ENCODE measurements at places on chromosomes 1 and 21.
A peak's percentile ranks its signal among the peaks of the same experiment; 100 is the strongest.

DNA sequence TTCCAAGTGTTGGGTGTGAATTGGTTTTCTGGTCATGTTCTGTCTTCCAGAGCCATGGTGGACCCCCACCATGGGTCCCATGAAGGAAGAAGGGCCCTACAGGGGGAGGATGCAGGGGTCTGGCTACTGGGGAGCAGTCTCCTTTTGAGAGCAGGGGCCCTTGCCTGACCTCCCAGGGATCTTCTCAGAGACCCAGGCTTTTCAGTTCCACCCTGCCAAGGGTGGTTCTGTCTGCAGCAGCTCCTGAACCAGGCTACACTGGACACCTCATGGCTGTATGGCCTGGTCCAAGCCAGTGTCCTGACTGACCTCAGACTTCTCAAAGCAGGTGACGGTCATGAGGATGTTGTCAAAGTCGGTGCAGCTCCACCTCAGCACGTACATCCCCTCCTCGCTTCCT is 109.0 kb downstream of the JAK1 start:
- no peak for DNase-seq

- DNase-seq = no peak
Measured at GRCh38 chr1:115052454-115053083, 22.9 kb downstream of the TSHB start.

GRCh38 chr1:57192222-57192621 is 226.4 kb upstream of the C8B start:
- DNase-seq = no peak

GRCh38 chr1:57882934-57883641 is 459.2 kb upstream of the DAB1 start:
- DNase-seq = no peak

DNA sequence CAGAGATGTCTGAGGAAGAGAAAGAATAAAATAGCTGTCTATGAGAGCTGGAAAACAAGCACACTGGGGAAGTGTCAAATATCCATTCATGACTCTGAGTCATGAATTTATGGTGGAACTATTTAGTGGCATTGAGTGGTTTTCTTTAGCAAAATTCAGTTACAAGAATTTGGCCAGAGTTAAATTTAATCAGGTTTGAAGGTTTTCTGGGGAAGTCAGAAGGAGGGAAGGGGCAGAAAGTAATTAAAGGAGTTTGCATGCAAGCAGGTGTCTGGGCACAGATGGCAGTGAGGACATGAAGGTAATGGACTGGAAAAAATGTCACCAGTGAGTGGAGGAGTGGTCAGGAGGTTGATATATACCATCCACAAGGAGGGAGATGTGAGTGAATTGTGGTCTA is 121.9 kb upstream of the IVNS1ABP start:
- no peak for DNase-seq

GRCh38 chr1:10951961-10952360 is 60.5 kb upstream of the TARDBP start:
- DNase-seq = no peak

DNA sequence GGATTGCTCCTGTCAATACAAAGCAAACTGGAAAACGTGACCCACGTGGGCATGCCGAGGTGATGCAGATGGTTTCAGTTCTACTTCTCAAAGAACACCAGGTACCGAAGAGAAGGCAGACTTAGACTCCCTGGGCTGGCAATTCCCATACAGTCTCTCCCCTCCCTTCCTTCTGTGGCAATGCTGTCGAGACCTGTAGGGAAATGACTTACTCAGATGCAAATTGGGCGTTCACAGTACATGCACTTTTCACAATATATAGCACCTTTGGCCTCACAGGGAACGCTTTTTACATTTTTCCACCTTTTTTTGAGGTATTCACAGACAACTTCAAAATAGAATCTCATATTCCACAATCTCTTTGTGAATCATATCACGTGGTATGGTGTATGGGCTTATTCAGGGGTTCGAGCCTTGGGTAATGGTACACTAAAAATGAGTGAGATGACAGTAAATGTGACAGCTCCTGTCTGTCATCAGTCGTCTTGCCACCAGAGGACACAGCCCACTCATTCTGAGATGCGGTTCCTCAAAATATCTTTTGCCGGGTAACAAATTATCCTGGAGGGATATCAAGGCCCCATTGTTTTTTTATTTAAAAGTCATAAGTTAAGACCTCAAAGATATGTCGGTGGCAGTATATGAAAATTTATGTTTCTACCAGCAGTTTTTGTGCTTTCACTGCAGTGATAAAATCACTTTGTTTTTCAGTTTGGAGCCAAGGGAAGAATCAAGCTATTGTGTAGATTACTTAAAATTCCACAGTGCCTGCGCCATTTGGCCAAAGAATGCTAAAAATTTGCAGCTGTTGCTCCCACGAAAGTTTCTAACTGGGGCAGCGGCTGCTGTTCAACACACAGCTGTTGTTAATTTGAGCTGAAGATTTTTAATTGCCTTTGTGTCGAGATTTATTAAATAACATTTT is 168.4 kb downstream of the ZZZ3 start:
- DNase-seq = peak; percentile 76

DNA sequence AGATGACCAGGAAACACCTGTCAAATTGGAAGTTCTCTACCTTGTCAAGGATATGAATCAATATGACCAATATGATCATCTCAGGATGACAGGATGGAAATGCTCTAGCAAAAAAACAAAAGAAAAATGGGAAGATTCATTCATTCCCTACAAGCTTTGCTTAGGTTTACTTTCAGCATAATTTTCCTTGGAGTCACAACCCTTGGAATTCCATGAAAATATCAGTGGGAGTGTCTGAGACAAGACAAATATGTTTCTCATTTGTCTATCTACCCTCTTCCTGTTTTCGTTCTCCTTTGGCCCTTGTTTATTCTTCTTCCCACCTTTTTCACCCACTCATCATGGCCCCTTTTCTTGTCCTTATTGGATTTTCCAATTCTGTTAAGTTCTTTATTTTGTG is 50.6 kb downstream of the COLGALT2 start:
- DNase-seq = no peak

DNA sequence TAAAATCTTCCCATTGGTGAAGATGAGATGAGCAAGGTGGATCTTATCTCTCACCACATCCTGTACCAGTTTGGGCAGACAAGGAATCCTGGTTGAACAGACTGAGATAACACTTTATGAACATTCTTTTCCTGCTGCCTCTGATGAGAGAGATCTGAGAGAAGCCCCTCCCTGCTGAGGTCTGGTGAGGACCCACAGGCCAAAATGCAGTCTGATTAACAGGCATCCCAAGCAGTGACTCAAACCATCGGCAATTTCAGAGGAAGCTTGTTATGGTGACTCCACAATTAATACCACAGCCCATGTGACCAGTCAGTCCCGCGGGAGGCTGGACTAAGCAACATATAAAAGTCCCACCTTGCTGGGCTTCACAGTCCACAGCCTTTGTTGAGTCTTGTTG is at the start of gene PRR9:
Gene PRR9 (plus strand): TSS at position 373 of the 400 bp plus-strand sequence. CDS start 561 bp downstream, outside the sequence.
- no peak for DNase-seq

GRCh38 chr1:167126811-167127210 is 32.9 kb downstream of the STYXL2 start:
- no peak for DNase-seq

GRCh38 chr1:115255154-115255553 is 82.9 kb downstream of the NGF start:
- DNase-seq = no peak

- no peak for DNase-seq
Measured at GRCh38 chr1:62318756-62319544, at the start of gene KANK4. KANK4 (minus strand) TSS chr1:62319434; CDS start chr1:62281564, 37,870 bp downstream.

GRCh38 chr1:41341772-41342562 is 19.3 kb upstream of the FOXO6 start:
- DNase-seq = no peak

GRCh38 chr1:199858171-199858570 is 169.3 kb upstream of the NR5A2 start:
- no peak for DNase-seq

DNA sequence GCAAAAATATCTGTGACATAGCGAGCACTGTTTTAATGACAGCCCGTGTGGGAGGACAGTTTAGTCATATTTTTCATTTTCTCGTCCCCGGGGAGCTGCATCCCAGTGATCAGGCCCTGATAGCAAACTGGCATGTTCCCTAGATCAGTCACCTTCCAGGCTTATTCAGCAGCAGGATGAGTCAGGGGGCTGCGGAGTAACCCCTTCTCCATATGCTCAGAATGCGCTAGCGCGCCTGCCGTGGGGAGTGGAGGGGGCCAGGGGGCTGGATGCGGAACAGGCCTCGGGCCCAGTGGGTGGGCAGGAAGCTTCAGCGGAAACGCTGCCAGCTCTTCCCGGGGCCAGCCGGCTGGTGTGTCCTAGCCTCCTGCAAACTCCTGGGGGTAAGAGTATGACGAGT is 94.0 kb downstream of the KCND3 start:
- DNase-seq = no peak

GRCh38 chr1:245939756-245940345 is 567.2 kb downstream of the SMYD3 start:
- DNase-seq = no peak

DNA sequence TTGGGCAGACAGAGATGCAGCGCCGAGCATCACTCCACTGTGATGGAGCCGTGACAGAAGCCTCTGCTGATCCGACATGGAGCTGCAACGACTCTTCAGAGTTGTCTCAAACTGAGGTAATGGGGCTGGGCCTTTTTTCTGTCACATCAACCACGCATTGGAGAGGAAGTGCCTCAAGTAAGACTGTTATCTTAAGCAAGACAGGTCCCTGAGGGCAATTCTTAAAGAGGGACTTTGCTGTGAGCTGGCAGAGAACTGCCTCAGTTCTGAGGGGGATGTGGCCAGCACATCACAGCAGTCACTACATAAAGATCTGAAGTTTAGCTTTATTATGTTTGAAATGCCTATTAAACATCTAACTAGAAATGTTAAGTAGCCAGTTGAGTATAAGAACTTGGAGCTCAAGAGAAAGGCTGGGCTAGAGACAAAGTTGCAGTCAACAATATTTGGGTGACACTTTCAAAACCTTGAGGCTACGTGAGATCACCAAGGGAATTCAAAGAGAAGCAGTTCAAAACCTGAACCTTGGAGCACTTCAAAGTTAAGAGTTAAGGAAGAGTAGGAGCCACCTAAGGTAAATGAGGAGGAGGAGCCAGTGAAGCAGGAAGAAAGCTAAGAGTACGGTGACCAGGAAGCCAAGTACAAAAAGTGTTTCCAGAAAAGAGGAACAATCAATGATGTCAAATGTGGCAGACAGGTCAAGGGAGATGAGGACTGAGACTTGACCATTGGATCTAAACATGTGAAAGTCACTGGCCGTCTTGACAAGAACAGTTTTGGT is 54.2 kb upstream of the BCL9 start:
- no peak for DNase-seq

DNA sequence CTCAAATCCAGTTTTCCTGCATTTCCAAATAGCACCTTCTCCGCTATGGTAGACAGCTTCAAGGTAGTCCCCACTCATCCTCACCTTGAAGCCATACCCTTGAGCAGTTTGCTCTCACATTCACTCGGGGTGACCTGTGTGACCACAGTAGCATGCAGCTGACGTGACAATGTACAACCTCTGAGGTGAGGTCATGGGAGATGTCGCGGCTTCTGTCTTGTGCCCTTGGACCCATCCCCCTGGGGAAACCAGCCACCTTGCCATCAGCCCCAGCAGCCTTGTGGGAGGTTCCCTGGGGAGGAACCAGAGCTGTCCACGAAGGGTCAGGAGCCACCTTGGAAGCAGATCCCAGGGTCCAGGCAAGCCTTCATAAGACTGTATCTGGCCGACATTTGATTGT is 38.3 kb upstream of the DUSP10 start:
- no peak for DNase-seq

DNA sequence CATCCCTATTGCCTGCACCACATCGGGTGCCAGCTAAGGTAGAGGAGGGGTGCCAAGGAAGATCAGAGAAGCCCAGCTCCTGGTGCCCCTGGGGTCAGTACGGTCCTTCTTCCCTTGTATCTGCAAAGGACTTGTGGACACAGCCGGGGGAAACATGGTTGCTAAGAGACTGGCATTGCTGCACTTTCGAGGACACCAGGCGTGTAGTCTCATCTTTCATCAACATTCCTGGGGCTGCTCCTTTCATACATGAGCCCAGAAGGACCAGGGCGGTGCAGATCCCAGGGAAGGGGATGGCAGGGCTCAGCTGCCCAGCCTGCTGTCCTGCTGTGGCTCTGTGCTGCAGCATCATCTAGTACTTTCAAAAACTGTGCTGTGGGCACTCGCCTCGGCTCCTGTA is 61.0 kb downstream of the RUNX1 start:
- no peak for DNase-seq

GRCh38 chr1:33927721-33928120 is 63.8 kb downstream of the HMGB4 start:
- no peak for DNase-seq

- no peak for DNase-seq
Measured at GRCh38 chr1:3564921-3565831, 46.1 kb downstream of the MEGF6 start.

DNA sequence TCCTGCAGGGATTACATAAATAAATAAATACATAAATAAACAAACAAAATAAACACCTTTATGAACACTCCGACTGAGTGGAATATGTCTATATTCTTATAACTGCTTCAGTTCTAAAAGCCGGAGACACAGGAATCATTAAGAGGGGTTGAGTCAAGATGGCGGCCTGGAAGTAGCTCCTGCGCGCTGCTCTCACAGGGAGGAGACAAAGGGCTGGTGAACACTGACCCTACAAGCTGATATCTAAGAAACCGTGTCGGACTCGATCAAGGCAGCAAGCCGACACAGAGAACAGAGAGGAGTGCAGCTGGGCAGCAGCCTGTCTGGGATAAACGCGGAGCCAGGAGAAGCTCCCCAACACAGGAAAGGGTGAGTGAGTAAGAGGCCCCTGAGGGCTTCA is 1098.6 kb upstream of the NCAM2 start:
- DNase-seq = no peak

- DNase-seq = no peak
Measured at GRCh38 chr1:153959454-153959853, 1.0 kb upstream of the CRTC2 start.

GRCh38 chr1:37633938-37634243 is 801 bp downstream of the RSPO1 start:
- DNase-seq = no peak

- no peak for DNase-seq
Measured at GRCh38 chr1:53207726-53208125, 11.1 kb downstream of the CPT2 start.

- no peak for DNase-seq
Measured at GRCh38 chr1:242199776-242200458, 201.0 kb upstream of the MAP1LC3C start.

GRCh38 chr1:226405411-226405988 is 2.4 kb downstream of the PARP1 start:
- DNase-seq = no peak

DNA sequence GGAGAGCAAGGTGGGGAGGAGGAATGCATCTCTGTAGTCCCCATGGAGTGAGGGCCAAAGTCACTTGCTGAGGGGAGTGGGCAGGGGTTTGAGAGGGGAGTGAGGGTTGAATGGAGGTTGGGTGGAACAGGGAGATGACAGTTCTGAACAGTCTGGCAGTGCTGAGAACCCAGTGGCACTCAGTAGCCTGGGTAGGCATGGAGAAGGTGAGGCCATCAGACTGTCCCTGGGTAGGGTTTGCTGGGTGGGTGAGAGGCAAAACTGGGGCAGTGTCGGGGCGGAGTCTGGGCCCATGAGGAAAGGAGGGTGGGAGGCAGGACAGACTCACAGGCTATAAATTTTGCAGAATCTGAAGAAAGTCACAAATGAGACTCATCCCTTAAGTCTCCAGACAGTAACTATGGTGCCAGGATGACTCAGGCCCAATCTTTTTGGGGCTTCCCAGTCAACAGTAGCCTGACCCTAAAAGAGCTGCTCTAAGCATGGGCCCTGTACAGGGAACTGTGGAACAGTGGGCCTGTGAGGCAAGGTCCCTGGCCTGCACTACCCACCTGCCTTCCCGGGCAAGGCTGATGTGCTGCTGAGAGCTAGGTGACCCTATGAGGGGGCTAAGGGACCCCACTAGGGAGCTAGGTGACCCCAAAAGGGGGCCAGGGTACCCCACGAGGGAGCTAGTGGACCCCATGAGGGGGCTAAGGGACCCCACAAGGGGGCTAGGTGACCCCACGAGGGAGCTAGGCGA is 51.0 kb upstream of the DMRTB1 start:
- no peak for DNase-seq

Data from HS-27A (cell line).